ENCODE measurements at places on chromosomes 11 and 22.

- DNase-seq: peak; percentile 85
These were observed 55.7 kb upstream of the EMID1 start for GRCh38 chr22:29149841-29150555.

- no peak for DNase-seq
These were observed 18.1 kb upstream of the CDKN1C start for GRCh38 chr11:2903672-2904011.

GRCh38 chr11:16317712-16318111, 38.6 kb downstream of the SOX6 start:
- no peak for DNase-seq

- no peak for DNase-seq
These were observed 863.2 kb downstream of the DLG2 start for GRCh38 chr11:84763931-84764330.
